Stimulated activated CD4-positive, alpha-beta T cell treated with anti-CD3 and anti-CD28 coated beads, Interleukin-2, amount 100 ng/mL, for 4 hours (primary cell): ENCODE measurements at places on chromosomes 7 and 10.

GRCh38 chr10:102627736-102628293 lies 16.5 kb upstream of the TRIM8 start:
- DNase-seq: no peak

DNA sequence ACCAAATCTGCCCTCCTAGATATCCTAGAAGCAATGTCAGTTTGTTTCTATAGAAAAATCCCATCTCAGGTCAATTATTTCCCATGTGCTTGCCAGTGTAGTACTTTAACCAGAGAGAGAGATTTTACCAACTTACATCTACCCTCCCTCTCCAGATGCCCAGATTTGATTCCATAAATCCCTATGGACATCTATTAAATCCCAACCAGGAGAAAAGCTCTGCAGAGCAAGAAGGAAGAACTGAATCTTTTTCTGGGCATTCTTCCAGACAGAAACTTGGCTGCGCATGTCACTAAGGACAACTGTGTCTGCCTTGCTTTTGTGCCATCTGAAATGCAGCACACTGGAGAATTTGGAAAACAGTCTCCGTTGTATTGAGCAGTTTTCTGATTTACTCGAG lies 597.6 kb downstream of the SORCS1 start:
- no peak for DNase-seq

DNA sequence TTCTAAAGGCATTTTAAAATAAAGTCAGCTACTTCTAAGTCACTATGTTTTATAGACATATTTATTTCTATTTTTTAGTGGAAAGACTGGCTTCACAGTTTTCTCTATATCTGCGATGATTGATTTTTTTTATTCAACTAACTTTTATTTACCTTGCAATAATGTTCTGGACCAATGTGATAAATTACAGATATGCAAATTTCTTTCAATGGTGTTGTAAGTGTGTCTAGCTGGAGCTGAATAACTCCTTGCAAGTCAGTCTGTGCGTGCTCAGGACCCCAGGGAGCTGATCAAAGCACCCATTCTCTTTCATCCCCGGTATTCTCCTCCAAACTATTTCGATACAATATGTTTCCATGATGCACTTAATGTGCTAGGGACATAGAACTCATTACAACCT lies 9.7 kb downstream of the PTF1A start:
- no peak for DNase-seq

- DNase-seq: peak; percentile 48
Observed at GRCh38 chr10:45464958-45465567, 91.0 kb downstream of the ALOX5 start.

DNA sequence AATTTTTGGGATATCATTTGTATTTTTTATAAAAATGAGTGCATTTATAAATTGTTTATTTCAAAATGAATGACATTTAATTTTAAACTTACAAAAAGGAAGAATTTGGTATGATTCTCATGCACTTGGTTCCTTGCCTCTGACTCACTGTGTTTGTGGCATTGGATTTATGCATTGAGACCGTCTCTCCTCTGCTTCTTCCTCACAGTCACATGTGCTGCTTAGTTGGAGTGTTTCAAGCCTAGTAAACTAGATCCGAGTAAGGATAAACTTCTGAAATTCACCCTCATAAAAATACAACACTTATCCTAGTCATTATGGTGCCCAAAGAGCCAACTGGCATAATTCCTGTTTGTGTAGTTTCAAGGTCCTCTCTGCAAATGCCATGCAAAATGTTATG lies 19.1 kb upstream of the FZD8 start:
- DNase-seq: no peak

GRCh38 chr10:77864151-77864851 lies 62.3 kb downstream of the DLG5 start:
- DNase-seq: no peak

- DNase-seq: no peak
Observed at GRCh38 chr7:70347463-70348254, 749.4 kb downstream of the AUTS2 start.

- no peak for DNase-seq
Observed at GRCh38 chr10:32190890-32191491, 134.8 kb upstream of the KIF5B start.

DNA sequence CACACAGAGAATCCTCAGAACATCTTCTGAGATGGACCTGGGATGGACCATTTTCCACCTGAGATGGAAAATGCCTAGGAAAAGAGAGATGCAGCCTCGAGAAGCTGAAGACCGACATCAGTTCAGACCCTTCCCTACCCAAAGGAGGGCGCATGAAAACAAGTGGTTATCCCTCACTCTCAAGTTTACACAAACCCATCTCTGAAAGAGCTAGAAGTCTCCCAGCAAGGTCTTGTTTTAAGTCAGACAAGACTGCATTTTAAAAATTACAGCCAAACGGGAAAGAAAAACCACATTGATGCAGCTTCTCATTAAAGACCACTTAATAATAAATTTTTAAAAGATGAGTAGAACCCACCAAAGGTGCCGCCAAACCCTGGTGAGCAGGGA lies 1.3 kb downstream of the RAPGEF5 start:
- DNase-seq: no peak

DNA sequence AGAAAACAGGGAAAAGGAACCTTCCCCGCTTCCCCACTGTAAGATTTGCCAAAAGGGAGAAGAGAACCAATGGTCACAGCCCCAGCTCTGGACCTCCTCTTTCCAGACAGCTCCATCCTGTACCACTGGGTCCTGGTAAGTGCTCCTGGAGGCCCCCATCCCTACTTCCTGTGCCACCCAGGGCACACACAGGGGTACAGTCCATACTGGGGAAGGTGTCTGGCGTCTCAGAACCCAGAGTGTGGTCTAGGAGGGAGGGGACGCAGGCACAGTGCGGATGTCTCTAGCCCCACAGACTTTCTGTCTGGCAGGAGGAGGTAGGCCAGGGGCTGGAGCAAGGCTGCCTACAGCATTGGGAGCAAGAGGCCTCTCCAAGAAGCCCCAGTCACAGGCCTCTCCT lies 213.3 kb upstream of the IGFBP3 start:
- no peak for DNase-seq

- DNase-seq: no peak
Observed at GRCh38 chr10:48291190-48291589, 15.3 kb upstream of the MAPK8 start.

GRCh38 chr7:129270077-129270476 lies 45.2 kb downstream of the AHCYL2 start:
- no peak for DNase-seq

DNA sequence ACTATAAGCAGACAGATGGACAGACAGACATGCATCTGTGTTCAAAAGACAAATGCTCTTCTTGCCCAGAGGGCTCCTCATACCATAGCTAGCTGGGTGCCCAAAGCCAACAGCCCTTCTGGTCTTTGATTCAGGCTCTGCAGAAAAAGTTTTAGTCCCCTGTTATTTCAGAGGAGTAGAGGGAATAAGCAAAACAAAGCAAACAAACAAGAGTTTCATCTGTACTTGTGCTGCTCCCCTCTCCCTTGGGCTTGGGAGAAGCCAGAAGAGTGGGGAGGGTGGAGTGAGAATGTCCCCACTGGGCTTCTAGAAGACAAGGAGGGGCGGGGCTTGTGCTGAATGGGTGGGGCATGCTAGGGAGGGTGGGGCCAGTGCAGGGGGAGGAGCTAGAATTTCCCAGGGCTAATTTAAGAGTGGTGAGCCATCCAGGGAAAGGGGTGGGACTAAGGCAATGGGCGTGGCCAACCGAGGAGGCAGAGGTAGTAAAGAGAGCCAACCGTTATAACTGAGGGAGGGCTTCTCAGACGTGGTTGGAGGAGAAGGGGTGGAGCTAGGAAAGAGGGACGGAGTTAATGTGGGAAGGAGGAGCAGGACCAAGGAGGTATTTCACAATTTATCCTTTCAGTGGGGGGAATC lies 101.2 kb upstream of the MGMT start:
- DNase-seq: no peak

- DNase-seq: no peak
Observed at GRCh38 chr10:99579971-99580370, 40.3 kb downstream of the SLC25A28 start.

GRCh38 chr10:23643111-23643780 lies 204.4 kb downstream of the OTUD1 start:
- DNase-seq: no peak

DNA sequence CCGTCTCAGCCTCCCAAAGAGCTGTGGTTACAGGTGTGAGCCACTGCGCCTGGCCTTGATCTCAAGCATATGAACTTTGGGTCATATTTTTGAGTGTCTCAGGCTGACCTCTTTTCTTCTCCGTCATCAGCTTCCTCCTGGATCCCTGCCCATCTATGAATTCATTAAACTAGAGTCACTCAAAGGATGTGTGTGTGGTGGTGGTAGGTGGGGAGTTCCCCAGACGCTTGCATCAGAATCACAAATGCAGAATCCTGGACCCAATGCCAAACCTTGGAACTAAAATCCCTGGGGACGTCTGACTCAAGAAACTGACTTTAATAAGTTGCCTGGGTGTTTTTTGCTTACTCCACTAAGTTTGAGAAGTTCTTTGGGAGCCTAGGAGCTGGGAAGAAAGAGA lies 6.7 kb upstream of the CREB5 start:
- no peak for DNase-seq

GRCh38 chr10:132574783-132575319 lies 37.3 kb downstream of the INPP5A start:
- DNase-seq: no peak

- no peak for DNase-seq
Observed at GRCh38 chr10:31756101-31756728, 172.4 kb downstream of the ARHGAP12 start.

- no peak for DNase-seq
Observed at GRCh38 chr10:6204341-6205191, 1.8 kb downstream of the PFKFB3 start.

GRCh38 chr7:37346761-37347160 lies 101.9 kb downstream of the ELMO1 start:
- DNase-seq: no peak

DNA sequence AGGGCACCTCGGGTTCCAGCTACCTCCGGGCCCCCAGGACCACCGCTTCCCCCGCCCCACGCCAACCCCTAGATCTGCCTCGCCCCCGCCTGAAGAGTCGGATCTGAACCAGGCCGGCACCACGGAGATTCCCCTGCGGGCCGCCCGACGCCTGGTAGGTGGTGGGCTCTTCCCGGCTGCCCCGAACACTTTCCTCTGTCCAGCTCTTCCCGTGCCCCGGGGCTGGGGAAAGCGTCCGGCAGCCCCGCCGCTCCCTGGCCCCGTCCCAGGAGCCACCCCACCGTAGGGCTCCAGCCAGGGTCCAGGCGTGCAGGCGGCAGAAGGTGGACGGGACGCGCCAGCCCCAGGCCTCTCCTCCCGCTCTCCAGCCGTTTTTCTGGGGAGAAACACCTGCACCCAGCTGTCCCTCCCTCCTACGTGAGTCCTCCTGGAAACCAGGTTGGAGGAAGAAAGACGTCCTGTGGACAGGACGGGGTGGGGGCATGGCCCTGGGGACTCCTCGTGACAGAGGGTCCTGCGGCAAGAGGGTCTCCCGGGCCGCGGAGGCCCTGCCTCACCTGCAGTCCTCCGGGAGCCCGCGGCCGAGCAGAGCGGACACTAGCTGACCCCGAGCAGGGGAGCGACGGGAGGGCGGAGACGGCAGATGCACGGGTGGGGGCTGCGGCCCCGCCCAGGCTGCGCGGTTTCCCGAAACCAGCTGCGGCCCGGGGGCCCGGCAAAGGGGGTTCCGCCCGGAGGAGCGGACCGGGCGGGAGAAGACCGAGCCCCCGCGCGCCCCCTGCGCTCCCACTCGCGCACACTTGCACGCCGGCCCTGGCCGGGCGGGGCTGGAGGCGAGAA lies at the start of gene TMEM176B:
TMEM176B (minus strand) TSS at position 624 of the 840 bp plus-strand sequence. CDS start 3,795 bp downstream, outside the sequence.
- DNase-seq: no peak

DNA sequence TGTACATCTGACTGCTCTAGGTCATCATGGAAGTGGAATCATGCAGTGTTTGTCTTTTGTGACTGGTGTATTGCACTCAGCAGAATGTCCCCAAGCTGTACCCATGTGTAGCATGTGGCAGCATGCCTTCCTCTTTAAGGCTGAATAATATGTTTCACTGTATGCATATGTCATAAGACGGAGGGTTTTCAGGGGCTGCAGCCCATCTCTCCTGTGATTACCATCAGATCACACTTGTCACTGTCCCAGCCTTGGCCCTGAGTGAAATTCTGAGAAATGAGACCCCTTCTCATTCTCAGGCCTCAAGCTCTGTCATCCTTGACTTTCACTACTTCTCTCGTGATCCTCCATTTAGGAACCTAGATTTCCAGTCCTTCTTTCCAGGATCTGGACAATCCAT lies 50.0 kb downstream of the CPXM2 start:
- DNase-seq: no peak

- no peak for DNase-seq
Observed at GRCh38 chr10:131500181-131500580, 188.7 kb upstream of the TCERG1L start.

DNA sequence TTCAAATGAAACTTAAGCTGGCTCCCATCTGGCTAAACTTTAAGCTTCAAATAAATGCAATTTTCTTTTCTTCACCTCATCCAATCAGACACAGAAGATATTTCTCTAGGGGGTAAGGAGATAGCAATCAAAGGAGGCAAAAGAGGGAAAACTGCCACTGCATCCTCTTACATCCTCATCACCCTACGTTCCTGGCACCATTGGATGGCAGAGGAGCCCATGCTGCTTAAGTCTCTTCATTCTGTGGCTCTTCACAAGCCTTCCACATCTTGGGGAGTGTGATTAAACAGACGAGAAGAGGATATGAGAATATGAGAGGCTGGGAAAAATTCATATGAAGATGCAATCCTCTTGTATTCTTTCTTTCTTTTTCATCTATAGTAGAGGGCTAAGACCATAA lies 345.7 kb upstream of the AOAH start:
- no peak for DNase-seq

DNA sequence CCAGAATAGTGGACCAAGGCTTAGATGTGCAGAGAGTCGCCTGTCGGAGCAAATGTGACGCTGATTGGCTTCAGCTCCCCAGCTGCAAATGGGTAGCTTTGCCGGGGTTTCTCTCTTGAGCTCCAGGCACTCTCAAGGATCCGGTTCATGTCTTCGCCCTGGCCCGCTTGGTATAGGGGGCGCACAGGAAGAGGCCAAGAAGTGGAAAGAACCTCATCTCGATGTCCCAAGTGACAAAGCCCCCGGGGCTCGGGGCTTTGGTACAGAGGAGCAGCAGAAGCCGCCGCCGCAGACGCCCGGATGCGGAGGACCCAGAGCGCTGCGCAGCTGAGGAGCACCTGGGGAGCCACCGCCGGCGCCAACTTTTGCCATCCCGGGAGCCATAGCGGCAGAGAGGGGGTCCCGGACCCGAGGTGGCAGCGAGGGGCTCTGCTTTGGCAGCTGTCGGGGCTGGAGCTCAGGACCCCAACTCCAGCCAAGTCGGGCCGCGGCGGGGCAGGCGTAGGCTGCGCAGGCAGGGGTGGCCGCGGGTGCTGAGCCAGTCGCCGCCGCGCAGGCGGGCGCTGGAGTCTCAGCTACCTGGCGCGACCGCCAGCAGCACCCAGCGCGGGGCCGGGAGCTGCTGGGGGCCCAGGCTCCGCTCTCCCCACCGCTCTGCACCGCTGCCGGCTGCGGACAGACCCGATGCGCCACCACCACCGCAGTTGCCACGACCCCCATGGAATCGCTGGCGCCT lies 466.6 kb downstream of the XPNPEP1 start:
- DNase-seq: no peak

- DNase-seq: no peak
Observed at GRCh38 chr10:77530011-77530410, 107.6 kb downstream of the KCNMA1 start.
